NCI-H345 (cell line): ENCODE measurements at places on chromosomes 16 and 17.

DNA sequence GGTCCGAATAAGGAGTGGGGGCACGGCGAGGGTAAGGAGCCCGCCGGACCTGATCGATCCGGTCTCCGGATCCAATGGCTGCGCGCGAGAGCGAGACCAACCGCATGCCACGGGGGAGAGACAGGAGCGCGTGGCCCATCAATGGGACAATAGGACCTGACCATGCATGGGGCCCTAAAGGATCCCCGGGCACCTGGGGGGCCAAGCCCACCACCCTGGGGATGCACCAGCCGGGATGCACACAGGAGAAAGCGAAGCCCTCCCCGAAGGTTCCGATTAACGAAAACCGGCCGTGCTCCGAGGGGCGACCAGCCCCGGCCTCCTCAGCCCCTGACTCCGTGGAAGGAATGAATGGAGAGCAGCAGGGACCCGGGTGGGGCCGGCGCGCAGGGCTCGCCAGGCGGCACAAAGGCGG, 525 bp downstream of the JPT1 start:
- DNase-seq, result peak; percentile 53

GRCh38 chr17:55751720-55752250, 934 bp downstream of the PCTP start:
- no peak for DNase-seq

GRCh38 chr17:17546399-17547185, 44.9 kb downstream of the PEMT start:
- DNase-seq, result no peak

DNA sequence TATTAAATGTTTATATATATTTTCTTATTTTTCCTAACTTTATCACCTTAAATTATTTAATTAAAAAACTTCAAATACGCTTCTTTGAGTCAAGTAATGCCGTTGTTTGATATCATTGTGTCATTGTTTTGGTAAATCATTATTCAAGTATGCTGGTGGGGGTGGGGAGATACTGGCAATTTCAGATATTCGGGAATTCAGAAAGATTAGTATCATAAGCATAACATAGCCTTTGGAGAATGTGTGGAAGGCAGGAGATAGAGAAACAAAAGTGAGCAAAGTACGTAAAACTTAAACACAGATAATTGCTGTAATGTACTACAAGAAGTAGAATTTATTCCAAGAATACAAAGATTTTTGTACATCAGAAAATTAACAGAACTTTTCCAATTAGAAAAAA, 49.8 kb downstream of the TANC2 start:
- no peak for DNase-seq

DNA sequence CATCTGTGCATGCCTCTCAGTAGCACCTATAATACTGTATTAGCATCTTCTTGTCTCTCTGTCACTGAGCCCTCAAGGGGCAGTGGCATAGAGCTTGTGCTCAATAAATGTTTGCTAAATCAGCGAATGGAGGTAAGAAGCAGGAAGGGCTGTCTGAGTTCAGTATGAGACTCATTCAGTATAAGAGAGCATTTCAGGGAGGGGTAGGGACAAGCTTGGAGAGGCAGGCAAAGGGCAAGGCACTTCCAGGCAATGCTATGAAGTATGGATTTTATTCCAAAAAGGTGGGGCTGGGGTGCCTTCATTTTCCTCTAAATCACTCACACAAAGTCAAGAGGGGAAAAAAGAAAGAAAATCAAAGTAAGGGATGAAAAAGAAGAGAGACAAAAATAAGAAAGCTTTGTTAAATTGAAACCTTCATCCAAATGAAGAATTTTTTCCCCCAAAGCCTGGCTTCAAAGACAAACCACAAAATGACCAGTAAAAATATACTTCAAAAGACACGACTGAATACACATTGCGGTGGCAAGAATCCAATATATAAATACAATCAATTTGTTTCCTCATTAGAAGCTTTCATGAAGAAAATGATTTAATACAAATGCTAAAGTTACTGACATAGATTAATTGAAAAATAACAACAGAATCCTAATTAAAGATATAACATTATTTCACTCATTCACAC, 51.2 kb downstream of the SKAP1 start:
- no peak for DNase-seq

DNA sequence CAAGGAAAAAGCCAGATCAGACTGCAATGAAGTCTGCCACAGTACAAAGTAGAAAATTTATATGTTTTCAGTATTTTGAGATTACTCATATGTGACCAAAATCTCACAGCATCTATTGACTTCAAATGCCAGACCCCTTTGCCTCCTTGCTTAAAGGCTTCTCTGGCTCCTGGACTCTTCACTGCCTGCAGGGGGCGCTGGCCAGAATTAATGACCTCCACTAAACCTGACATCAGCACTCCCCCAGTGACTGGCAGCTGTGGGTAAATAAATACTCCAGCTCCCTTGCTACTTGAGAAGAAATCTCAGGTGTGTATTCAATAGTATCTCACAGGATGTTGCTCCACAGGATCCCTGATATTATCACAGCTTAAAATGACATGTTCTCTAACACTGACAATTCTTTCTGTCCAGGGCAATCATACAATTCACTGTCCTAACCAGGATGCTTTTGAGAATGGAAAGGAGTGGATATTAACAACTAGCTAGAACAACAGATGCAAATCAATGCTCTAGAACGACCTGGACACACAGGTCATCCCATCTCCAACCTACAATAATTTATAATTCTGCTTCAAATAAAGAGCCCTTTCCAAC, 4.0 kb downstream of the BECN1 start:
- peak; percentile 51 for DNase-seq

GRCh38 chr16:10663146-10663545, 31.6 kb downstream of the TEKT5 start:
- no peak for DNase-seq

- peak; percentile 80 for DNase-seq
Measured at GRCh38 chr17:61412143-61412859, 12.7 kb downstream of the TBX2 start.

DNA sequence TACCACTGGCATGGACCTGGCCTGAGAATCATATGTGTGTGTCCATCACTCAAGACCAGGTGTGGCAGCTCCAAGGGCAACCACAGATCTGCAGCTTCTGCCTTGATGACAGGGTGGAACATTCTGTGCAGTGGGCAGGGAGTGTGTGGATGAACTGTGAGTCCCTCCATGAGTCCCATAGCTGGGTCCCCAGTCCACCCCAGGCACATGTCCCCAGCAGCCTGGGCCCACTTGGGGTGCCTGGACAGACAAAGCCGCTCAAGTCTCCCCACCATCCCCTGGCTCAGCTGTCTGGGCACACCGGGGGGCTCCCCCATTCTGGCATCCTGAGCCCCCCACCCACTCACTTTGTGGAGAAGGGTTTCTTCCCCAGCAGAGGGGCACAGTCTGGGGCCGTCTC, 4.6 kb upstream of the KRT16 start:
- DNase-seq, result no peak

- DNase-seq, result no peak
Measured at GRCh38 chr16:53458635-53459034, 24.4 kb downstream of the RBL2 start.

DNA sequence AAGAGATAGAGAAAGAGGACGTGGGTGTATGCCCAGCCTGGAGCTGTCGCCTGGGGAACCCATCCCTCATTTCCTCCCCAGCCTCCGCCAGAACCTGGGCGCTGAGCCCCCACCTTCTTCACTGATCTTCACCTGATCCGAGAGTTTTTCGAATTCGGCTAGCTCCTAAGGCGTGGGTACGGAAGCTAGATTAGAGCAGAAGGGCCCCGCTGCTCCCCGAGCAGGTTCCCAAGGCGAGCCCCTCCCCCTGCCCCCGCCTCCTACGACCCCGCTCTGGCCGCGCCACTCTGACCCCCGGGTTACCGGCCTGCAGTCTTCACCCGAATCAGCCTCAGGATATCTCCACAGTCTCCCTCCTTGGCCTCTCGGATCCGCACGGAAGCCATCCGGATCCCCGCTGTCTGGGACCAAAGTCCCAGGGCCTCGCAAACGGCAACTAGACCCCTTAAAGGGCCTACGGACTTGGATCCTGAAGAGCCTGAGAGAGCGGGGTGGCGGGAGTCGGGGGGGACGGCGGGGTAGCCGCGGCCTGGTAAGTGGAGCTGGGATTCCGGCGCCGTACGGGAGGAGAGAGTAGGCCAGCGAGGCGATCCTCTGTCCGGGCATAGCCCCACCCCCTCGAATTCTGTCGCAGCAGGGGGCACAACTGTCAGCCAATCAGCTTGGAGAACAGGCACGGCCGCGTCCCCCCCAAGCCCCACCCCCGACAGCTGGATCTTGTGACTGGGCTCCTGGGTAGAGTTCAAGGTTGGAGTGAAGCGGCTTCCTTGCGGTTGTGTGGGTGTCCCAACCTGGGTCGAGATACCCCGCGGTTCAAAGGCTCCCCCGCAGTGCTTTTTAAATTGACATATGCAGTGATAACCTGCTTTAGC, at the start of gene SAT2:
SAT2 (minus strand) TSS at position 572 of the 872 bp plus-strand sequence; CDS start at position 386, 186 bp downstream.
- DNase-seq, result peak; percentile 90

DNA sequence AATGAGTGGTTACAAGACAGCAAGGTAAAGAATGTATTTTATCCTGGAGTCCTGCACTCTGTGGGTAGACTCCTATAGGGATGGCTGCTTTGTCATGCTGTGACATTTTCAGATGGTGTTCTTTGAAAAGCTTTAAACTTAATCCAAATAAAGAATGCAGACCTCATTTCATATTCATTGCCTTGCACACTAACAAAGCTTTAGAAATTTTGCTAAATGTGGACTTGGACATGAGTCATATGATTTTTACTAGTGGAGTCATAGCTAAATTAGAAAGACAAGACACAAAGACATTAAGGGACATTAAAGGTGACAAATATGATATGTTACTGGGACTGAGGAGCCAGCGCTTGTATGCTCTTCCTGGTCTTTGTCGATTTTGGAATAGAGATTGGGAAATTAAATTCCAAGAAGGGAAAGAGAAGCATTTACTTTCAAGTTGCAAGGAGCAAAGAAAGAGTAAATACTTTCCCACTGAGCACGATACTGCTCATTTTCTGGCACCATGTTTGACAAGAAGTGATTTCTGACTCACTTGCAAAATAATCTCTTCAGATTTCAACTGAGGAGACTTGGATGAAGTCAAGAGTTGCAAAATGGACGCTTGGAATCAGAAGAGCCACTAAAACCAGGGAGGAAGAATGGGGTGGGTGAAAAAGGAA, 152.9 kb upstream of the MYOCD start:
- no peak for DNase-seq

- DNase-seq, result no peak
Measured at GRCh38 chr16:66574081-66574480, 5.2 kb upstream of the CMTM2 start.

- DNase-seq, result peak; percentile 12
Measured at GRCh38 chr16:52861614-52862022, 191.1 kb downstream of the CHD9NB start.

DNA sequence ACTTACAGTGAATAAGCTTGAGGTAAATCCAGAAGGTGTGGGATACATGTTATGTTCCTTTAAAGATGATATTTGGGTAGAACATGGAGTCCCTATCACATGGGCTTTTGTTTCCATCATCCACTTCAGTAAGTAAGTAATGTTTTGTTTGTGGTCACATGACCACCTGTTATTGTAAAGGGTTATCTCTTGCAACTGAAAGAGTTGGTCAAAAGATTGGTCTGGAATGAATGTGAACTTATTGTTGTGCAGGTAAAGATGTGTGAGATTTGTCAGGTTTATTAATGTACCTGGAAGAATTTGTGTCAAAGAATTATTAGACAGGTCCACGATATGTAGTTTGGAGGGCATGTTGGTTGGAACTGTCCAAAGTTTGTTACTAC, 1.6 kb downstream of the OMG start:
- DNase-seq, result no peak

- DNase-seq, result no peak
Measured at GRCh38 chr16:3641801-3642396, 12.6 kb upstream of the DNASE1 start.

GRCh38 chr17:79732254-79732653, 1.5 kb downstream of the ENPP7 start:
- no peak for DNase-seq

GRCh38 chr17:39753514-39754160, 15.9 kb downstream of the GRB7 start:
- DNase-seq, result peak; percentile 49

GRCh38 chr16:66129196-66129595, 237.3 kb upstream of the CDH5 start:
- DNase-seq, result no peak

GRCh38 chr17:79031996-79032875, 8.3 kb downstream of the C1QTNF1 start:
- DNase-seq, result no peak

DNA sequence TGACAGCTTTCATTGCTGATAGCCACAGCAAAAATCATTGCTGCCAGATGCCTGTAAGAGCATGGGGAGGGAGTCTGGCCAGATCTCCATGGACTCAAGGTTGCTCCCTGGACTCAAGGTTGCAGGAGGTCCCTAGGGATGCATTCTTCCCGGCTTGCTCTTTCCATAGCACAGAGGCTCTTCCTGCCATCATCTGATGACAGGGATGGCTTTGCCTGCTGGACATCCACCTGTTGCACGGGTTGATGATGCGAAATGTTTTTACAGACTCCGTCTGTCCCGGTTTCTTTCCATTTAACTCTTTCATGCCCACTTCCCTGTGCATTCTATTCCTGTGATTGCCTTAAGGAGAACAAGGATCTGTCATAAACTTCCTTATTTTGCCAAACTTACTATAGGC, 115.6 kb upstream of the HSBP1 start:
- DNase-seq, result no peak

DNA sequence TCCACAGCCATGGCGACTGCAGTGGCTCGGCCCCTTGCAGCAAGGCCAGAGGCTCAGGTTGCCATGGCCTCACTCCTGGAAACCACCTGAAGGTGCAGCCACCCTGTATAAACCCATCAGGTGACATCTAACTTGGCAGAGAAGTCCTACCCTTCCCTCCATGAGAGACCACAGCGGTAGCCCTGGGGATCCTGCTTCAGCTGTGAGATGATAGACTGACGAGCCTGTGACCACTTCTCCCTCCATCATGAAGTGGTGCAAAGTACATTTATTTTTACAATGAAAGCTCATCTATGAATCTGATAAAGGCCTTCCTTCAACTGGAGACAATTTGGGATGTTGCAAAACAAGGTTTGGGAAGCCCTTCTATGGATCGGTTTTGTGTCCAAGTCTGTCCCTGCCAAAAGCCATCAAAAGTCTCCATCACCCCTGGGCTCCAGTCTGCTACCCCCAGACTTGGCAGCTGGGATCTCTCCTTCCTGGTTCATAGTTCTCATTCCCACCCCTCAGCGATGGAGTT, 1.8 kb downstream of the ZACN start:
- DNase-seq, result peak; percentile 54

- no peak for DNase-seq
Measured at GRCh38 chr16:84266451-84266850, 26.6 kb upstream of the KCNG4 start.

GRCh38 chr16:80994451-80994850, 12.2 kb downstream of the CMC2 start:
- DNase-seq, result no peak

DNA sequence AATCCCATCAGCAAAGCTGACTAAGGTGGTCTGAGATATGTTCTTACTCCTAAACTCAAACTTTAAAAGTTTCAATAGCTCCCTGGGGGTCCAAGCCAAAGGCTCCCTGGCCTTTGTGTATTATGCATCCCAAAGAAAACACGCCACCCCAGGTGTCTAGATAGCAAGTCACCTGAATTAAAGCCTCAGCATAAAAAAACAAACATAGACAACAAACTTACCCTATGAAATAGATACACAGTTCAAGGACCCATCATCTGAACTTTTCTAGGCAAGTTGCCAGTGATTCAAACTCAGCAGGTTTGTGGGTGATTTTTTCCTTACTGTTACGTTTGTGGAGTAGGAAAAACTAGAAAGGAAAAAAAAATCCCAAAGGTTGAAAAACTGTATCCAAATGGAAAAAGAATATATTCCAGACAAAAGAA, 12.5 kb downstream of the CMTM3 start:
- DNase-seq, result no peak

- no peak for DNase-seq
Measured at GRCh38 chr16:12268606-12269005, 292.1 kb downstream of the SNX29 start.
